ENCODE measurements at places on chromosomes 7 and 10.
A peak's percentile ranks its signal among the peaks of the same experiment; 100 is the strongest.

DNA sequence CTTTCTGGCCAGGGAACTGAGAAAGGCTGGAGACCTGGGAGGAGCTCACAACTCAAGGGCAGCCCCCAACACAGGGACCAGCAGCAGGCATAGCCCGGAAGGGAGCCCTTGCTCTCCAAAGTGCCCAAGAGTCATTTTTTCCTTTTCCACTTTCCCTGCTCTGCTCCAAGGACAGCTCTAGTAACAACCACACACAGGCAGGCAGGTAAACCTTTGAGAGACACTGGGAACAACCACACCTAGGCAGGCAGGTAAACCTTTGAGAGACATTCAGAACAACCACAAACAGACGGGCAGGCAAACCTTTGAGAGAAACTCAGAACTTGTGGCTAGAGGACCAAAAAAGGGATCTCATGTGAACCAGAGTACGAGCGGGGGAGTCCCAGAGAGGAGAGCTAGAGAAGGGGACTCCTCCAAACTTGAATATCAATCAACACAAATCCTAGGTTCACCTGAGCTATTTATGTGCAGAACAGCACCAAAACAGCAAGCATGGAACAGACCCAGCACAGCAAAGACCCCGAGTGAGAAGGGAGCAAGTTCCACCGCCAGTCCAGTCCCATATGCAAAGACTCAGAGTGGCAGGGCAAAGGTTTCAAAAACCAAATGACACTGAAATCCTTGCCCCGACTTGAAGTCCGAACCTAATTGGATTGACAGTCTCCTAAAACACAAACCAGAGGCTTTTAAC is 33.6 kb upstream of the GUSB start:
- DNase-seq: no peak

DNA sequence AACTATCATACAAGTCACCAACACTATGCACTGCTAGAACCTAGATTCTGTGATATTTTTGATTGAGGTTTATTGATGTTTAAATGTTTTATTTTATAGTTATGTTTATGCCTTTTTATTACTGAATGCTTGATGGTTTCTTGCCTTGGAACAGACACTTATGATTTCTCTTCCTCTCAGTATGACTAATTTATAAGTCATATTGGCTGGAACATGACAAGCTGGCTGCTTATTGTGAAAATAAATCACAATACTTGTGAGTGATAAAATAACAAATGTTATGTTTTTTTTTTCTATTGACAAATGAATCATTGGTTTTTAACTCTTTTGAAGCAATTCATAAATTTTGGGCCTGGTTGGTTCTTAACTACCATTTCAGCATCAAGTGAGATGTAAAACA is 142.0 kb upstream of the MALRD1 start:
- no peak for DNase-seq

- no peak for DNase-seq
Measured at GRCh38 chr10:389261-389790, 254.1 kb downstream of the ZMYND11 start.

DNA sequence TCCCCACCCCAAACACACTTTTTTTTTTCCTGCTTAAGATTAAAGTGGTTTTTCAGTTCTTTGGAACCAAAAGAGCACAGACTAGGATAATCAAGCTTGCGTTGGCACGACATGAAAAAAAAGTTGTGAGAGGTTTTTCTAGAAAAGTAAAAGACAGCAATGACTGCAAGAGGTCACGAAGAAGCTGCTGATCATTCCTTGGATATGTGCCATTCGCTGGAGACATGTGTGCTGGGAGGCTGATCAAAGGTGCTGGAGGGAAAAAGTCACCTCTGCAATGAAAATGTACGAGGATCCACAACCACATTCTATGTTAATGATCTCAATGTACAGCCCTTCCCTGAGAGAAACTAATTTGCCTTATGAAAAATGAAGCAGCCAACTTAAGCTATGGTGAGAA is 5.4 kb downstream of the AKR1B1 start:
- DNase-seq: no peak

- no peak for DNase-seq
Measured at GRCh38 chr10:77687621-77688020, 50.0 kb upstream of the KCNMA1 start.

DNA sequence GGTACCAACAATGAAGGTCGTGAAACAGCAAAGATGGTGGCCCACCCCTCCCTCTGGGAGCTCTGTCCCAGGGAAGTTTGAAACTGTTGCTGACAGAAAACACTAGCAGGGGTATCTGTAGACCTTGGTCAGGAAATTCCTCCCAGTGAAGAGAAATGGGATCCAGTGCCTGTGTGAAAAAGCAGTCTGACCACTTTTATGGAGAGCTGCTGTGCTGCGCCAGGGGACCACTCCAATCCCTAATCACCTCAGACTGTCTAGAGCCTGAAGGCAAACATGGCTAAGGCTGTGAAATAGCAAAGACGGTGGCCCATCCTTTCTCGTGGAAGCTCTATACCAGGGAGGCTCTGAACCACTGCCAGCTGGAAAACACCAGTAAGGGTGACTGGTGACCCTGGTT is 38.3 kb upstream of the TMEM140 start:
- no peak for DNase-seq

DNA sequence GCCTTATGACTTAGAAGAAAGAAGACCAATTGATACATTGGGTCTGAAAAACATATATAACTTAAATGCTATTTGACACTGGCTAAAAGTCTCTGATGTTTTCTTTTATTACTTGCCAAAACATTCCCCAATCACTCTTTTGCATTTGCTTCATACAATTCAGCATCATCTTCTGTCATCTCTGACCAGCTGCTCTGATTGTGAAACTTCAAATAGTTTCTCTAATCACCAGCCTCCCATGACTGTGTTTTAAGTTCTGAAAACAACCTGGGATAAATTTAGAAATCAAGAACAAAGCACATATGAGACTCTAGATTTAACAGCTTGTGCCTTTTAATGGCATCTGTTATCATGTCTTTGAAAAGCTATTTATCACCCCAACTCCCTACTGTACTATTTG is 208.4 kb upstream of the KCND2 start:
- peak; percentile 37 for DNase-seq

All from fibroblast of skin of right quadriceps (primary cell).